ENCODE measurements at places on chromosomes 3 and 15.

DNA sequence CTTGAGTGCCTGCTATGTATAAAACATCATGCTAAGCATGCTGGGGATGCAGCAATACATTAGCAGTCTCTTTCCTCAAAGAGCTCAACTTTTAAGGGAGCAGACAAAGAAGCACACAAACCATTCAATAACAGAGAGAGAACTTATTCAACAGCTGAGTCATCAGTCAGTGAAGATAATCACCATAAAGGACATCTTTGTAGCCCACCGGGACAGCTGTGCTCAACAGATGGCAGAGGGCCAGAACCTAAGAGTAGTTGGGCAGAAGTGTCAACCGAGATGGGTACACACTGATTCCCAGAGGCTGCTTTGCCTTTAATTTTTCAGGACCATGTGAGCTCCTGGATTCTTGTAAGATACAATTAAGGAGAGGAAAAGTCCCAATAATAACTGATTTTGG lies 4.2 kb upstream of the RAB8B start:
- no peak for DNase-seq

DNA sequence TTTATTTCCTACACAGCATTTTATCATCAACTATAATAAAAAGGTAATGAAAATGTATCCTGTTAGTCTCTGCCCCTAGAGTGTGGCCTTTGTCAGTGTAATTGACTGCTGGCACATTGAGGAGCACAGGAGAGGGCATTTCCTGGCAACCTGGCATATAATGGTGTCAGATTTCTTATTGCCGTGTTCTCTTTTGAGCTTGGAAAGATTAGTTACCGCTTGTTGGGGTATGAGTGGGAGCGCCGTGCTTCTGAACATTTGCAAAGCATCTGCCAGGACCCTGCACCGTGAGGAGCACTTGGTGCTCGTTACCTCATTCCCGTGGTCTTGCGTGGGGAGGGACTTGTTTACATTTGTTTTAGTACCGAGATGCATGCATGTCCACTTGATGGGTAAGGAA lies 124.4 kb downstream of the PTPRG start:
- no peak for DNase-seq

GRCh38 chr3:177335728-177336127 lies 138.4 kb upstream of the TBL1XR1 start:
- DNase-seq = peak; percentile 20

- no peak for DNase-seq
Observed at GRCh38 chr3:79002465-79003372, 765.1 kb downstream of the ROBO1 start.

- no peak for DNase-seq
Observed at GRCh38 chr3:122795674-122796195, 866 bp downstream of the SLC49A4 start.

DNA sequence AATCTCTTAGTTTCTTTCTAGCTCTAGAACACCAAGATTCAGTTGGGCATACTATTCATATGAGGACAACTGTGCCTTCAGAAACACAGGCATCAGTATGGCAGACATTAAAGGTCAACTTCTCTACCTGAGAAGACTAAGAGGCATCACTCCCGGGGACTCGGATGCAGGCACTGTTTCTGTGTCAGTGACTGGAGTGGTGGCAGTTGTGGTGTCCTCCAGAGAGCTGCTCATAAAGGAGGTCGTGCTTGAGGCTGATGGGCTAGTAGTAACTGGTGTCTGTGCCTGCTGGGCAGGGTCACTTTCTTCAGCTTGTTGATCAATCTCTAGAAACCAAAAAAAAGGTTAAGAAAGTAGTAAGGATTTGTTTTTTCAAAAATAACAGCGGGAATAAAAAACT lies 75.2 kb downstream of the FBXL22 start:
- DNase-seq = no peak

DNA sequence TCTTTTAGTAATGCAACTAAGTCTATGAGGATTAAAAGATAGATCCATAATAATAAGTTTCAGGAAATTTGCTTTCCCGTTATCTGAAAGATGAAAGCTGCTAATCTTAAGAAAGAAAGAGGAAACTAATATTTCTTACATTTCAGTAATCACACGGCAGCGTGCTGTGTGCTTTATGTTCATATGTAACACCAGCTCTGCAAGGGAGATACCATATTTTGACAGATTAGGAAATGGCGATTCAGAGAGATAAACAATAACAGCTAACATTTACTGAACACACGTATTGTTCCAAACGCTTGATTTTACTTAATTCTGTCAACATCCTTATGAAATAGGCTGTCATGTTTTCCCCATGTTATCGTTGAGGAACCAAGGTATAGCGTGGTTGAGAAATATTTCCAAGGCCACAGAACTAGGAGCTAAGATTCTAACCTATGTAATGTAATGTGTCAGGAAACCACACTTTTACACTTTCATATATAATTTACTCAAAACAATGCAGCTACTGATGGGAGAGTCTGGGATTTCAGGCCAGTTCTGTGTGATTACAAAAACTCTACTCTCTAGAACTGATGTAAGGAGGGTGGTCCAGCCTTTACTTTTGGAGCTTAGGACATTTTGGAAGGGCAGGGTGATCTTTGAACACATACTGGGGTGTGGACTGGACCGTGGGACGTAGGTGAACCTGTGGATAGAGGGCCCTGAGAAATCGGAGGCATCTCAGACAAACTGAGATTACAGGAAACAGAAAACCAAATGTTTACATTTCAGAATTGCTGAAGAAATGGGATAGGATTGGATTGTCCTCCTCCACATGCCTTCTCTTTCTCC lies 100.6 kb downstream of the IL1RAP start:
- DNase-seq = no peak
